ENCODE measurements at places on chromosomes 5 and 9. TPM values are rescaled to one million over a fixed set of nuclear protein-coding genes. Genes with fewer than 3 reads are reported as not detected.

CDKN2B gene
- total RNA-seq: 10.2 TPM

SPINK7 gene
- not detected for total RNA-seq

CDH6 gene
- total RNA-seq: 125 TPM

HEMGN gene
- total RNA-seq: not detected

HTR4 gene
- not detected for total RNA-seq

KDM4C gene
- 36.6 TPM for total RNA-seq

NSUN2 gene
- 82.1 TPM for total RNA-seq

Data from regular cardiac myocyte (primary cell).